Left ventricle myocardium superior (tissue), 1 donor: ENCODE measurements at places on chromosomes 2 and 18. TPM values are rescaled to one million over a fixed set of nuclear protein-coding genes. Genes with fewer than 3 reads are reported as not detected.

Gene SOWAHC
- total RNA-seq = 2.5 TPM

Gene ZFP36L2
- 55.0 TPM for total RNA-seq

Gene G6PC2
- total RNA-seq = not detected

Gene MROH2A
- total RNA-seq = not detected

Gene VAMP8
- total RNA-seq = 17.1 TPM

Gene CD28
- total RNA-seq = 0.92 TPM

Gene FAM237A
- total RNA-seq = 2.0 TPM

Gene ERICH2
- total RNA-seq = 1.2 TPM

Gene C1QL2
- total RNA-seq = not detected

Gene ASB1
- 60.2 TPM for total RNA-seq

Gene HTR2B
- 0.50 TPM for total RNA-seq

Gene DSEL
- 2.2 TPM for total RNA-seq

Gene SLC19A3
- 1.2 TPM for total RNA-seq

- DNase-seq = no peak
These were observed 320.7 kb upstream of the HNRNPA3 start for GRCh38 chr2:176891857-176892256.

DNA sequence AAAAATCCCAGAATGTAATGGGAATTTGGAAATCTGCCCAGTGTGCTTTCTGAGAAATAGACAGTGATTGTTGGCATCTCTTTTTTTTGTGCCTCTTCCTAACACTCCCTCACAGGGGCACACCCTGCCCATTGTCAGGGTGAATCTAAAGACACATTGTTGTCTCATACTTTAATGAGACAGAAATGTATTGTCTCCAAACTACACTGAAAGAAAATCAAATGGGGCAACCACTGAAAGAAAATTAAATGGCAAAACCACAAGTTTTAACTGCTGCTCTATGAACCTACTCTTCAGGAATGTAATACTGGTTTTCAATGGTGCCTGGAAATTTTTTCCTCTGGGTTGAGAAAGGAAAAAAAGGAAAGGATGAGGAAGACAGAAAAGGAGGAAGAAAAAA, 43.2 kb upstream of the GLS start:
- no peak for DNase-seq

DNA sequence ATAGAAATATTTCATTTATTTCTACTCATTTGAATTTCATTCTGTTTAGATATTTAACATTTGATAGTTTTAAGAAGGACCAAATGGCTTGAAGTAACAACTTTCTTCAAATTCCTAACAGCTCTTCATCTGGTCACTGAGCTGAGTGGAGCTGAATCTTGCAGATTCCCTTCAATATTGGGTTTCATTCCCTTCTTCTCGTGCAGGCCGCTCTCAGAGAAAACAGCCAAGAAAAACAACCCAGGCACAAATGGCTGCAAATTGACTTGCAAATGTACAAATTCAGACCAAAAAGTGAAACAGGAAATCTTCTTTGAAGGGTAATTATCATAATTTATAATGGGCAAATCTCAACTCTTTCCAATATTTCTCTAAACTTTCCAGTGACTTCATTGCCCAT, 30.3 kb upstream of the GCG start:
- no peak for DNase-seq

- DNase-seq = no peak
These were observed 417.2 kb upstream of the MEIS1 start for GRCh38 chr2:66017763-66018162.

DNA sequence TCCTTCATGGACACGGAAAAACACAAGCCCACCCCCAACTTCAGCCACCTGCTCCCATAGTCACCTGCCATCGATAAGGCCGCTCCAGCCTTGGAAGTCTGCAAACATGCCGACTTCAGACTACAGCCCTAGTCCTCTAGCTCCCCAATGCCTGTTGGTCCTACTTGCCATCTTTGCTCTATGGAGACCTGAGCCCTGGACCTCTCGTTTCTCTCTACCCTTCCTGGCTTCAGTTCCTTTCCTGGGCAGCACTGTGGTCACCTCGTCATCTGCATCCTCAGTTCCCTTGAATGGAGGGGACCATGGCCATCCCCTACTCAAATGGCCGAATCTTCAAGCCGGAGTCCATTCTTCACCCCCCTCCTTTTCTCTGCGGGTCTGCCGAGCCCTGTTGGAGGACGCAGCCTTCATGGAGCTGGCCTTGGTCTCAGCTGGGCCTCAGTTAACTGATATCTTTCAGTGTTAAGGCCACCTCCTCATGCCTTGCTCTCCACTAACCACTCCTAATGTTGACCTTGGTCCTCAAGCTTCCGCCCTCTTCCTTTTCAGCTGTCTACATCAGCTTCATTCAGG, 47.7 kb upstream of the GBX2 start:
- no peak for DNase-seq

GRCh38 chr2:148614014-148614321, 30.6 kb upstream of the EPC2 start:
- no peak for DNase-seq

- no peak for DNase-seq
These were observed 9.0 kb downstream of the CYBRD1 start for GRCh38 chr2:171531291-171531690.

- DNase-seq = no peak
These were observed 23.5 kb downstream of the CAPN14 start for GRCh38 chr2:31193806-31194205.

GRCh38 chr18:2978661-2979106, 34.3 kb downstream of the LPIN2 start:
- DNase-seq = no peak

DNA sequence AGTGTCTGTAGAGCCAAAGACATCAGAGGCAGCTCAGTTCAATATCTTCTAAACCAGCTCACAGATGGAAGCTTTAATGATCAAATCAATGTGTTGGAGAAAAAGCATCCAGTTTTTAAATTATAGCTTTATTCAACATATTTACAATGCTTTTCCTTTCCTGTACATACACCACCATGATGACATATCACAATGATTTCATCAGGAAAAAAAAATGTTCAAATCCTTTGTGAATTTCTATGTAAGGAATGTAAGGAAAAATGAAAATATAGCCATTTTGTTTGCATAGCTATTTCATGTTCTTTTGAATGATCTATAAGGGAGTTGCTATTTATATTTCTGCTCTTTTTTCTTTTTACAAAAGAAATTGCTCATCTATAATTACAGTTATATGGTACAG, 134.7 kb upstream of the CDH20 start:
- no peak for DNase-seq

DNA sequence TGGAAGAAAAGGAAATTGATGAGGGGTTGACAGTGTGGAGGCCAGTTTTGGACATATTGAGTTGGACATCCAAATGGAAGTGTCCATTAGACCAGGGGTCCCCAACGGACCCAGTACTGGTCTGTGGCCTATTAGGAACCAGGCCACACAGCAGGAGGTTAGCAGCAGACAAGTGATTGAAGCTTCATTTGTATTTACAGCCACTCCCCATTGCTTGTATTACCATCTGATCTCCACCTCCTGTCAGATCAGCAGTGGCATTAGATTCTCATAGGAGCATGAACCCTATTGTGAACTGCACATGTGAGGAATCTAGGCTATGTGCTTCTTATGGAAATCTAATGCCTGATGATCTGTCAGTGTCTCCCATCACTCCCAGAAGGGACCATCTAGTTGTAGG, 99.1 kb downstream of the MTX2 start:
- no peak for DNase-seq

- DNase-seq = no peak
These were observed 154.5 kb upstream of the NRP2 start for GRCh38 chr2:205527801-205528200.

DNA sequence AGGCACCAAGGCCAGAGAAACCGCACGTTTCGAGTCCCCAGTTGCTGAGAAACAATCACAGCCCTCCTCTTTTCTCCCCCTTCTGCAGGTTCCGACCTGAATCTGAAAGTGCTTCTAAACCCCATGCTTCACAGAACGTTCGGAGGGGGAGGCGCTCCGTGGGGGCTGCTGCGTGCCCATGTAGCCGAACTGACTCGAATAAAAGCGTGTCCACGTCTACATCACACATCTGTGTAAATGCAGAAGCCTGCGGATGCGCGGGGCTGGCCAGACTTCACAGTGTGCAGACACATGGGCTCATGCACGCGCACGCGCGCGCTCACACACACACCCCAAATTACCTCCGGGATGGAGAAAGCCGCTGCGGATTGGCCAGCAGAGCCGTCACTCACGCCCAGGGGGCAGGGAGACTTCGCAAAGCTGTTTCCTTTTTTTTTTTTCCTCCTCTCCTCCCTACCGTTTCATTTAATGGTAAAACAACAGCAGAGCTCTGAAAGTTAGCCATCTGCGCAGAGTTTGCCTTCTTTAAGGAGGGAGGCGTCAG, 2.3 kb downstream of the ZNF516 start:
- peak; percentile 100 for DNase-seq

DNA sequence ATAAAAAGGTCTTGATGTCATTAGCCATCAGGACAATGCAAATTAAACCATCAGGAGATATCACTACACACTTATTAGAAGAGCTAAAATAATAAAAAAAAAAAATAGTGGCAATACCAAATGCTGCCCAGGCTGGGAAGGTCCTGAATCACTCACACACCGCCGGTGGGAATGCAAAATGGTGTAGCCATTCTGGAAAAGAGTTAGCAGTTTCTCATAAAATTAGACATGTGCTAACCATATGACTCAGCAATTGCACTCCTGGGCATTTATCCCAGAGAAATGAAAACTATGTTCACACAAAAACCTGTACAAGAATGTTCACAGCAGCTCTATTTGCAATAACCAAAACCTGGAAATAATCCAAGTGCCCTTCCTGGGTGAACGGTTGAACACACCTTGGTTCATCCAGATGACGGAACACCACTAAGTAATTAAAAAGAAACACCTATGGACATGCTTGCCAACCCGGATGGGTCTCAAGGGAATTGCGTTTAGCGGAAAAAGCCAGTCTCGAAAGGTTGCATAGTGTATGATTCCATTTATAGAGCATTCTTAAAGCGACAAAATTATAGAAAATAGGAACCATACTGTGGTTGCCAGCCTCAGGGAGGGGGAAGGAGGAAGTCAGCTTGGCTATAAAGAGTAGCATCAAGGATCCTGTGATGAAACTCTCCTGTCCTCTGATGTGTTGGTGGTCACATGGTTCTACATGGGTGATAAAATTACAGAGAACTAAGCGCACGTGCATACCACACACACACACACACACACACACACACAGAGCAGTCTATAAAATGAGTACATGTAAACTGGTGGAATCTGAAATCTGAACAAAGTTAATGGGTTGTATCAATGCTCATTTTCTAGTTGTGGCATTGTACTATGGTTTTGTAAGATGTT, 4.6 kb downstream of the MBP start:
- DNase-seq = no peak

- DNase-seq = no peak
These were observed 744.9 kb downstream of the ERBB4 start for GRCh38 chr2:211793690-211794089.

GRCh38 chr2:80111185-80111584, 193.4 kb downstream of the LRRTM1 start:
- DNase-seq = no peak
